Heart right ventricle (tissue), 16 donors: ENCODE measurements at places on chromosomes 7 and 10. TPM values are rescaled to one million over a fixed set of nuclear protein-coding genes. Genes with fewer than 3 reads are reported as not detected.

The TAS2R16 gene
- total RNA-seq: not detected

DNA sequence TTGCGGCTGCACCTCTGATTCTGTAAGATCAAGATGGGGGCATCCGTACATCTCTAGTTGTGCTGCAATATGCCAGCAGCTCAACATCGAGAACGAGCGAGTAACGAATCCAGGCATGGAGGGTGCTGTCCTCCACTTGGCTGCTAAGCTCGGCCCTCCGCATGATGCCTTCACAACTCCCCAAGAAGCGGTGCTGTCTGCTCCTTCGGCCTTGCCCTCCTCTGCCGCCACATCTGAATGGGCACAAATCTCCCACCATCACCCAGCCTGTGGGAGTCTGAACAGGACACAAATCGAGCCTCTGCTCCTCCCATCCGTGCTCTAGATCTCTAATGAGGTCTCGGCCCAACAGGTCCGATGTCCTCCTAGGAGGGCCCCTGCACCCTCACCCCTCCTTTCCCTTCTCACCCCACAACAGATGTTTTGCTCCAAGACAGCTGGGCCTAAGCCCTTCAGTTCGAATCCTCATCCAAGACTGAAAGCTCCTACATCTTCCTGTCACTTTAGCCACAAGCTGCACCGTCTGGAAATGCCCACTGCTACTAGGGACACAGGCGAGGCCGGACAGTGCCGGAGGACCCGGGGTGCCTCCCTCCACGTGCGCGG is 86.7 kb downstream of the ZNF33B start:
- no peak for DNase-seq
- peaks cover 23% of the 10 kb centered on the region for H3K4me1 ChIP-seq
- no peaks in the 10 kb centered on the region for H3K27me3 ChIP-seq
- H3K36me3 ChIP-seq: no peaks in the 10 kb centered on the region
- H3K4me3 ChIP-seq: peak overlapping the region; percentile 93

The TEX36 gene
- total RNA-seq: not detected

GRCh38 chr7:152588350-152588749 is 87.6 kb downstream of the XRCC2 start:
- H3K4me1 ChIP-seq: no peaks in the 10 kb centered on the region
- no peak overlapping the region for H3K27ac ChIP-seq
- DNase-seq: no peak

DNA sequence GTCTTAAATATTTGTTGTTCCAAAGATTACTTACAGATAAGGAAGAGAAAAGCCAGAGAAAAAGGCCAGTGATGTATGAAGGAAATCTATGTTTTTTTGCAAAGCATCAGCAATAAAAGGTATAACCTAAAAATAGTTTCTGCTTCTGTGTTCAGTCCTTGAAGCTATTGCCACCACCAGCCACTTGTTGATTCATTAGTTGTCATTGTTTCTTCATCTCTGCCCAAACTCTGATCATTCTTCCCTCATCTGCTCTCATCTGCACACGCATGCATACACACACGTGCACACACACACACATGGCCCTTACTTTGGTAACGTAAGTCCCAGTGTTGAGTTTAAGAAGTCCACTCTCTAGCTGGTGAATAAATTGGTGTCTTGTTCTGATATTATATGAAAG is 540.7 kb downstream of the GATA3 start:
- no peak for DNase-seq
- no peaks in the 10 kb centered on the region for H3K36me3 ChIP-seq
- H3K27ac ChIP-seq: no peak overlapping the region
- no peaks in the 10 kb centered on the region for H3K27me3 ChIP-seq

GRCh38 chr10:72784551-72785351 is 92.8 kb downstream of the MCU start:
- H3K4me1 ChIP-seq: peaks cover 28% of the 10 kb centered on the region
- no peak overlapping the region for H3K4me3 ChIP-seq
- H3K27ac ChIP-seq: no peak overlapping the region
- no peaks in the 10 kb centered on the region for H3K36me3 ChIP-seq
- no peaks in the 10 kb centered on the region for H3K27me3 ChIP-seq

- H3K4me3 ChIP-seq: no peak overlapping the region
- H3K36me3 ChIP-seq: no peaks in the 10 kb centered on the region
- no peaks in the 10 kb centered on the region for H3K27me3 ChIP-seq
- H3K27ac ChIP-seq: no peak overlapping the region
- H3K4me1 ChIP-seq: no peaks in the 10 kb centered on the region
These were observed 117.2 kb downstream of the SRI start for GRCh38 chr7:88102675-88103074.

DNA sequence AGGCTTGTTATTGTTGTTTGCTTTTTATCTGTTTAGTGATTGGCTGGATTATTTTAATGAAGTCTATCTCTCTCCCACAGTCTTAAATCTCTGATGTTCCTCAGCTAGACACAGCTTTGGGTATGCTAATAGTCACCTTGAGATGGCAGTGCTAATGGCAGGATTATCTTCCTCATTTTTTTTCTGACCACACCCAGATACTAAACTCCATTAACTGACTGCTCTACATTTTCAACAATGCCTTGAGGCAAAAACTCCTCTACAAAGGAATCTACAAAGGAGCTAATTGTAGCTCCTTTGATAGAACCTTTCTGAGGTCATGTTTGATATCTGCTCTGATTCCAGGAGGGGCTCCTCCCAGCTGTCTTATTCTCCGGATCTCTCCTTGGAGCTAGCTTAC is 122.6 kb downstream of the HBP1 start:
- no peaks in the 10 kb centered on the region for H3K4me1 ChIP-seq
- H3K27me3 ChIP-seq: no peaks in the 10 kb centered on the region
- H3K27ac ChIP-seq: no peak overlapping the region
- H3K36me3 ChIP-seq: peaks cover 26% of the 10 kb centered on the region
- DNase-seq: no peak

The PGAM2 gene
- 711 TPM for total RNA-seq

The POM121 gene
- 15.4 TPM for total RNA-seq

- H3K36me3 ChIP-seq: no peaks in the 10 kb centered on the region
- no peaks in the 10 kb centered on the region for H3K27me3 ChIP-seq
- H3K4me1 ChIP-seq: no peaks in the 10 kb centered on the region
- H3K27ac ChIP-seq: no peak overlapping the region
- peak; percentile 18 for DNase-seq
These were observed 217.3 kb downstream of the ZEB1 start for GRCh38 chr10:31536302-31536701.

DNA sequence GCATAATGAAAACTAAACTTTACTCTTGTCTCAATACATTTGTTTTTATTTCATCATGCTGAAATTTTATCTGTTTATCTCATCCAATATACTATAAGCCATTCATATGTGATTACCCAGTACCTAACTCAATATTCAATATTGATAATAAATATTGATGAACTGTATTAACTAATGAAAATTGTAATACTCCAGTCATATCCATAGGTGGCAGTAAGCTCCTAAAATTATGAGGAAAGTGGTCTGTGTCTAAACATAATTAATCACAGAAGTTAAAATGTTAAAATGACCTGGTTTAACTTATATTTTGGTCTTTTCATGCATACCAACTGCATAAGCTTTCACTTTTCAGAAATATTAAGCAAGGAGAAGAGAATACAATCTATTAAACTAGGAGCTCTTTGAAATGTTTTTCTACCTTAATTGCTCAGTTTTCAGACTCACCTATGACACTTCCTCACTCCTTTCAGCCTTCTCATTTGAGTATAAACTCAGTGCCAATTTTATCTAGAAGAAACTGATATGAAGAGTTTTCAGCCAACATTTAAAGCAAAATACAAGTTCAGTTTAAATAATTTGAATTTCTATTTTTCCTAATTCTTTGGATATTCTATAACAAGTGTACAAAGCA is 30.5 kb upstream of the VWDE start:
- no peaks in the 10 kb centered on the region for H3K27me3 ChIP-seq
- no peak overlapping the region for H3K27ac ChIP-seq
- H3K4me3 ChIP-seq: no peak overlapping the region
- no peaks in the 10 kb centered on the region for H3K4me1 ChIP-seq

DNA sequence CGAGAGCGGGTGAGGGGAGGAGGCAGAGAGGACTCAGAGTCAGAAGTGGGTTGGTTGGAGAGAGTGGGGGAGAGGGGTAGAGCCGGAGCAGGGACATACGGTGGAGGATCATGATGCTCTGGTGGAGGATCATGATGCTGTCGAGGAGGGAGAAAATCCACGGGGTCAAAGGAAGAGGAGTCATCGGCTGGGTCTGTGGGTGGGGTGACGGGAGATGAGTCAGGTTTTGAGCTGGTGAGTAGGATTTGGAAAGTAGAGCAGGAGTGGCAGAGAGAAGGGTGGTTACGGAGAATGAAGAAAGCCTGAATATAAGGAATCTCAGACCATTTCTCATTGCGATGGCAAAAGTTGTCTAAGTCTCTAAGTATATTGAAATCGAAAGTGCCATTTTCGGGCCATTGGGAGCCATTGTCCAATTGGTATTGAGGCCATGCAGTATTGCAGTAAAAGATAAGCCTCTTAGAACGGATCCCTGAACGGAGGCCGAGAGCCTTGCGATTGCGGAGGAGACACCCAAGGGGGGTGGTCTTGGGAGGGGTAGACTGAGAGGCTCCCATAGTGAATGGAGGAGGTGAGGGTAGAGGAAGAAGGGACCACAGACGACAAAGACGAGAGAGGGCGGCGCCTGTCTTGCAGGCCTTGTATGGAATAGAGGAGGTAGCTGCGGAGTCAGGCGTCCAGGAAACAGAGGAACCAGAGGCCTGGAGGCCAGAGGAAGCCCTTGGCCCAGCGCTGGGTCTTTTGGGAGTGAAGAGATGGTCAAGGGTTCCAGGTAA is 23.8 kb downstream of the SCIN start:
- H3K27ac ChIP-seq: no peak overlapping the region
- no peak overlapping the region for H3K4me3 ChIP-seq
- H3K36me3 ChIP-seq: no peaks in the 10 kb centered on the region
- H3K27me3 ChIP-seq: no peaks in the 10 kb centered on the region
